ENCODE measurements at places on chromosomes 7 and 10.

- DNase-seq = no peak
Observed at GRCh38 chr7:129908181-129908580, 44.6 kb downstream of the UBE2H start.

- no peak for DNase-seq
Observed at GRCh38 chr7:134502463-134503371, 24.6 kb upstream of the AKR1B10 start.

DNA sequence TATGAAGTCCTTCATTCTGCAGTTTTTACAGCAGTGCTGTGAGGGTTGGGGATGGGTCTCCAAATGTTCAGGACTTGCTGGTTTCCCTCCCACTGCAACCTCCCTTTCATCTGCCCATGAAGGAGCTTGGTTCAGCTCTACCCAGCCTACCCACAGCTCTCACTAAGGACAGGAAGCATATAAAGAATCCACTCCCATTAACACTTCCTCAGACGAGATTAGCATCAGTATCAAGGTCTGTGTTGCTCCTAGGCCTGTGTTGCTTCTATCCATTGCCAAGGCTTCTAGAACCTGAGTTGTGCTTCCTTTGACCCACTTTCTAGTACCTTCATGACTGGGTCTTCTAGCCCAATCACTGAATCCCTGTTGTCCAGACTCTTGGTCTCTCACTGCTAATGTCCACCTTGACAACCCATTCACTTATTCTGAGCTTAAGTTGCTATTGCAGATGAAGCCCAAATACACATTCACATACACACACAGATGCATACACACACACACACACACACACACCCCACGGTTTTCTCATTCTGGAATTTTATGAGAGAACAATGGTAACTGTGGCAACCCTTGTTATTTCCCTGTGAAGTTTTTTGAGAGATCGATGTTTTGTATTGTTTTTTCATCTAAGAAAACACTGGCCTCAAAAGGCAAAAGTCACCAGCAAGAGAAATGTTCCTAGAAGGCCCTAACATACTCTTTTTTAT lies 248.1 kb downstream of the MTERF1 start:
- no peak for DNase-seq

GRCh38 chr10:60955957-60956425 lies 12.0 kb upstream of the RHOBTB1 start:
- DNase-seq = no peak

GRCh38 chr10:34228066-34228465 lies 587.0 kb downstream of the PARD3 start:
- DNase-seq = no peak

- DNase-seq = peak; percentile 53
Observed at GRCh38 chr7:149753375-149754233, 19.8 kb downstream of the ZNF467 start.

DNA sequence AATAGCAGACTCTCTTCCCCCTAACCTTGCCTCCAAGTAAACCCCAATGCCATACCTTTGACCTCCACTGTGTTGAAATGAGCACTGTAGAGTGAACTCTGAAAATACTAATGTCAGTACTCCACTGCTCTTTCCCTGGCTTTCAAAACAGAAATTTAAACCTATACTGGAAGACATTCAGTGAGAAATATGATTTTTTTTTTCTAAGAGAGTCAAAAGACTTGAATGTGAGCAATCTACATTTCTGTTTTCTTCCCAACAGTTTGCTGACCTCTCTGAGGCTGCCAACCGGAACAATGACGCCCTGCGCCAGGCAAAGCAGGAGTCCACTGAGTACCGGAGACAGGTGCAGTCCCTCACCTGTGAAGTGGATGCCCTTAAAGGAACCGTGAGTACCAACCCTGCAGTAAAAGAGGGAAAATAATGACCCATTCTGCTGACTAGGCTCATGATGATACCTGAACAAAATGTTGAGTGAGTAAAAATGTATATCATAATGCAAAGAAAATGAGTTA lies 6.4 kb downstream of the VIM start:
- no peak for DNase-seq

DNA sequence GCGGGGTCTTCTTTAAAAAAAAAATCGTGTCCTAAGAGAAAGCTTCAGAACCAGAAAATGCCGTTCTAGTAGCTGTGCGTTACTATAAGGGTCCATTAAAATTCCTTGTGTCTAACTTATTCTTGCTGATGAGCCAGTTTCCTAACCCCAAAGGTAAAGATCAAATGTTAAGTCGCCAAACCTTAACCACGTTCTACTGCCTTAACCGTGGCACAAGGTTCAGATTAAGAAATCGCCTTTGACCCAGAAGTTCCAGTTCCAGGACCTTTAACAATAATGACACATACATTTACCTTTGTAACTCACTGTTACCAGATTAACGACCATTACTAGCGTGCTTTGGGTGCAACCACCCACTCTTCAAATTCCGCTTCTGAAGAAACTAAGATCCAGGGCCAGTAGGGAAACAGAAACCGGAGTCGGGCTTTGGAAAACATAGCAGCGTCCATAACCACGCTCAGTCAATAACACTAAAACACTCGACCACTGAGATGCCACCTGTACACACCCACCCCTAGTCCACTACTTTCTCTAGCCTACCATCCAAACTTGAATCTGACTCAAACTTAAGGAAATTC lies 620 bp downstream of the BET1 start:
- DNase-seq = no peak

GRCh38 chr10:66026321-66026720 lies 899.5 kb upstream of the LRRTM3 start:
- no peak for DNase-seq

GRCh38 chr7:157271315-157271990 lies 65.4 kb upstream of the DNAJB6 start:
- no peak for DNase-seq

DNA sequence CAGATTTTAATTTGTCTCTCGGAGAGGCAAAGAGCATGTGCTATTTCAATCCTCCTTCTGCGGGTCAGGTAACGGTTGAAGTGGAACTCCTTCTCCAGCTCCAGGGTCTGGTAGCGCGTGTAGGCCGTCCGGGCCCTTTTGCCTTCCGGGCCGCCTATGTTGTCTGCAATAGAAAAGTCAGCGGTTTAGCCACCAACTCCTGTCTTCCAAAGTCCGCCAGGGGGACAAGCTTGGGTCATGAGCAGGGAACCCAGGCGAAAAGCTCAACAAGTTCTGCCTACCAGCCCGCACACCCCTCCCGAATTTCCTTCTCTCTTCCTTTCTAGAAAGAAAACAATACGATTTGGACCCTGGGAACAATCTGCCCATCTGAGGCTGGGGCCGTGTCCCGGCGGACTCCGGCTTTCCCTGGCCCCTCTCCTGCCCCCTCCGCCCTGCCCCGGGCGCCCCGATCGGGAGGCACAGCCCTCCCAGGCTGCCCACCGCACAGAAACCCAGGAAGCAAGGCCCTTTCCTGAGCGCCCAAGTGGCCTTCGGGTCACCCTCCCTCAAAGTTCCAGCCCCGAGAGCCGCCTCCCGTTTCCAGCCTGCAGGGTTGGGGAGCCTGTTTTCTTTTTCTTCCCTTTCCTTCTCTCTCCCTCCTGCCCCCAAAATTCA lies 1.4 kb downstream of the HOXA5 start:
- DNase-seq = no peak

GRCh38 chr7:48511080-48511479 lies 339.8 kb downstream of the ABCA13 start:
- no peak for DNase-seq

DNA sequence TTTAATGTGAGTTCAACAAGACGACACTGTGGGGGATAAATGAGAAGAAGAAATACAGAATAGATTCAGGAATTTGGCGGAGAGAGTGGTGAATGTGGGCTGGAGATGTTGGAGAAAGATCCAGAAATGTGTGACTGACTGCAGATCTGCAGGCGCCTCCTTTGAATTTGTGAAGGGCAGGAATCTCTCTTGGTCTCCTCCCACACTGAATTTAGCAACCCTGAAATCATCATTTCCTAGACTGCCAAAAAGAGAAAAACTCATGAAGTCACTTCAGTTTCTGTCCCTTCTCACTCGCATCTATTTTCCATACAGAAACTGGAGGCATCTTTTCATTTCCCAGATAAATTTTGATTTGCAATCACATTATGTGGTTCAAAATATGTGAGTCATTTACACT lies 128.7 kb downstream of the GNAI1 start:
- DNase-seq = no peak

DNA sequence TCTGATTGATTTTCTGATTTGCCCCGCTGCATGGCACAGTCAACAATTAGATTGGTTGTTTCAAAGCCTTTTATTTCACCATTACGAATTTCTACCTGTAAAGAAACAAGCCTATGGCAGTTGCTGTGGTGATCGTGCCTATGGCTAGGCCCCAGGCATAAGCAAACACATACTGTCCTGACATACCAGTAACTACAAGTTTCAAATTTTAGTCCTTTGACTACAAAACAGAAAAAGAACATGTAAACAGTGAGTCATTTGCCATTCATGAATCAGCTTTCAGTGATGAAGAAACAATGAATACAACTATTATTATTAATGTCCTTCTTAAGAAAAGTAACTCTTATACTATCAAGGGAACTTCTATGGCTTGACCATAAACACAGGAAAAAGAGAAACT lies 168.0 kb upstream of the LRRN3 start:
- DNase-seq = no peak

DNA sequence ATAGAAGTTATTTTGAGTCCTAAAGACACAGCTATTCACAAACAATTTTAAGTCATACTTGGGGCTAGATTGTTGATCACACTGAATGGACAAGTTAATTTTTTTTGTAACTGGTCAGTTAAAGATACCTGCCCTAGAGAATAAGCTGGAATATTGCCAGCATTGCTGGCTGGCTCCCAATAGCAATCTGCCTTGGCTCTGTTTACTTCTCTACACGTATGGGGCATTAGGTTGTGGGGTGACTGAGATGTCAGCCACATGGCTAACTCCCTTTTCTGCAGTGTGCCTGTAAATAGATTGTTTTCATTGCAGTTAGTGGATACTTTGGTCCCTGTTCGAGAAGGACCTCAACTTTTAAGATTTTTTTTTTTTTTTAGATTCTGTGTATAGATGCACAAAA lies 128.2 kb downstream of the SEMA3E start:
- DNase-seq = no peak

- DNase-seq = no peak
Observed at GRCh38 chr7:26853788-26854393, 10.5 kb downstream of the SKAP2 start.

DNA sequence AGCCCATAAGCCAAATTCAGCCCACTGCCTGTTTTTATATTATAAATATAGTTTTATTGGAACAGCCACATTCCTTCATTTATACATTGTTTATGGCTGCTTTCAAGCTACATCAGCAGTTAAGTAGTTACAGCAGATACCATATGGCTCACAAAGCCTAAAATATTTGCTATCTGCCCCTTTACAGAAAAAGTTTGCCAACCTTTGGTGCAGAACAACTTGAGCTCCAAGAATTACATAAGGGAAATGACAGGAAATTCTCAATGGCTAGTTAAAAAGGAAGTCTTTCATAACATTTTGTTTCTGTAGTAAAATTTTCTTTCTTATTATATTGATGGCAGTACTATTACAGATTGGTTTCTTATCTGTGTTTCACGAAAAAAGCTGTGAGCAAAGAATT lies 59.3 kb downstream of the COL28A1 start:
- no peak for DNase-seq

DNA sequence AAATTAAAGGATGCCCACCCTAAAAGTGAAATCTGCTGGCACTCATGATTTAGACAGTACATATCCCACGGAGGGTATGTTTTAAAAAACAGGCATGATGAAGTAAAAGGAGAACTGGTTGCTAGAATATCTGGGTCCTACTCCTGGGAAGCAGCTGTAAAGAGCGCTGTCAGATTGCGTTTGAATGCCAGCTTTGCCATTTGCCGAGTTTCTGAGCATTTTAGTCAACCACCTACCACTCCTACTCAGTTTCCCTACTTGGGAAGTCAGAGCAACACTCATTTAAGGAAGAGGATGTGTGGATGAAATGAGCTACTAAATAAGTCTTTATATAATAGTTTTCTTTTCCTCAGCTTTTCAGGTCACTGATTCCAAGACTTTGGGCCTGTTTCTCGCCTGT lies 1.1 kb upstream of the UMAD1 start:
- DNase-seq = no peak

DNA sequence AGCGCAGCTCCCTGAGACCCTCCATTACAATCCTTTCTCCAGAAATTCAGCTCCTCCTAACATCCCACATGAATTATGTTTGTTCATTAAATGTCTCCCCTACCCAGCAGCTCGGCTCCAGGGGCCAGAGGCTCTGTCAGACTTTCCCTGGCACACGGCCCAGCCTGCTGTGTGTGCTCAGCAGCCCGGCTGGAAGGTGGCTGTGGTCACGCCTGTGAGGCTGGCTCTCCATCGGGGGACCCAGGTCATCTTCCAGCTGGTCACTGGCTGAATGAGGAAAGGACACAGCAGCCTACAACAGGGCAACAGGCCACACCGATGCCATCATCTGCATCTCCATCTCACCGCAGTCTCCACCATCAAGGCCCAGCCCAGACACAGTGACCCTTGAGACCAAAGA lies 219.8 kb downstream of the MAD1L1 start:
- DNase-seq = no peak

DNA sequence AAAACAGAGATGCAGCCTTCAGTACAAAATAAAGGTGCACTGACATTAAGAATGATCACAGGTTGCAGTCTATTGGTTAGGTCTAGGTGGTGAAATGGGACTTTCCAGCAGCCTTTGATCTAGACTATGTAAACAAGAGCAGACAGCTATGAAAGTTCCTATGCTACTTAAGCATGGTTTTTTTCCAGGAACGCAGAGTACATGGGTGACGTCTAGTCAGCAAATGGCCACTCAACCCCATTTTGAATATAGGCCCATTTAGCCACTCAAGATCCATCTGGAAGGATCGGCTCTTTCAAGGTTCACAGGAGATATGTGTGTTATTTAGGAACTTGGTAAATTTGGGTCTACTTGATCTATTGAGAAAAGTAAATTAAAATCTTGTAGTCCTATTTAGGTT lies 1424.6 kb upstream of the LRRTM3 start:
- no peak for DNase-seq

GRCh38 chr10:34593930-34594329 lies 221.2 kb downstream of the PARD3 start:
- no peak for DNase-seq

GRCh38 chr10:29948881-29949355 lies 110.5 kb downstream of the JCAD start:
- peak; percentile 45 for DNase-seq

- DNase-seq = no peak
Observed at GRCh38 chr7:105776986-105777910, 99.2 kb downstream of the ATXN7L1 start.

- DNase-seq = no peak
Observed at GRCh38 chr7:11491811-11492210, 340.2 kb downstream of the THSD7A start.

DNA sequence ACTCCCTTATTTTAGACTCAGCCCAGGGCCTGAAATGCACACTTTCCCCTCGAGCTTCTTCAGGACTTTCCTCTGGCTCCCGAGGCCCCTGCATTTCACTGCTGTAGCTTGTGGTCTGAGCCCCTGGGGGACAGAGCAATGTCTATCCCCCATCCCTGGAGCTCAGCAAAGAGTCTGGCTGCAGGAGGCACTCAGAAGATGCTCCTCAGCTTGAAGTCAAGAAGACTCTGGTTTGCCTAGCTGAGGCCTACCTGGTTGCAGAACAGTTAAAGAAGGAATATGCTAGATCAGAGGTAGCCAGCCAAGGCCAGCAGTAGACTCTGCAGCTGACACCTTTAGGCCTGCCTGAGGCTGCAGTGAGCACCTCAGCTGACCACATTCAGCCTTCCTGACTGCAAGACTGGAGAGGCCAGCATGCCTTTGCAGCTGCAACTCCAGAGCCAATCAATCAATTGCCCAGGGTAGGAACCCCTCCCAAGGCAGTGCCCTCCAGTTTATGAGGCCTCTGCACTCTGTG lies 36.9 kb upstream of the IKZF1 start:
- no peak for DNase-seq
